ENCODE measurements at places on chromosomes 12 and 14.

GRCh38 chr12:19978193-19978592, 390.1 kb upstream of the PDE3A start:
- DNase-seq, result no peak

GRCh38 chr12:102567031-102567985, 86.9 kb upstream of the IGF1 start:
- DNase-seq, result no peak

DNA sequence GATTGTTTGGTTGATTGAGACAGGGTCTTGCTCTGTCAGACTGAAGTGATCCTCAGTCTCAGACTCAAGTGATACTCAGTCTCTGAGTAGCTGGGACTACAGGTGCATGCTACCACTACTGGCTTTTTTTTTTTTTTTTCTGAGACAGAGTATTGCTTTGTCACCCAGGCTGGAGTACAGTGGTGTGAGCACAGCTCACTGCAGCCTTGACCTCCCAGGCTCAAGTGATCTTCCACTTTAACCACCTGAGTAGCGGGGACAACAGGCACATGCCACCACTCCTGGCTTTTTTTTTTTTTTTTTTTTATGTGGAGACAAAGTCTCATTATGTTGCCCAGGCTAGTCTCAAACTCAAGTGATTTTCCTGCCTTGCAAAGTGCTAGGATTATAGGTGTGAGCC, 31.8 kb downstream of the CPSF2 start:
- no peak for DNase-seq

- DNase-seq, result no peak
These were observed 64.9 kb downstream of the ARID2 start for GRCh38 chr12:45794422-45794821.

DNA sequence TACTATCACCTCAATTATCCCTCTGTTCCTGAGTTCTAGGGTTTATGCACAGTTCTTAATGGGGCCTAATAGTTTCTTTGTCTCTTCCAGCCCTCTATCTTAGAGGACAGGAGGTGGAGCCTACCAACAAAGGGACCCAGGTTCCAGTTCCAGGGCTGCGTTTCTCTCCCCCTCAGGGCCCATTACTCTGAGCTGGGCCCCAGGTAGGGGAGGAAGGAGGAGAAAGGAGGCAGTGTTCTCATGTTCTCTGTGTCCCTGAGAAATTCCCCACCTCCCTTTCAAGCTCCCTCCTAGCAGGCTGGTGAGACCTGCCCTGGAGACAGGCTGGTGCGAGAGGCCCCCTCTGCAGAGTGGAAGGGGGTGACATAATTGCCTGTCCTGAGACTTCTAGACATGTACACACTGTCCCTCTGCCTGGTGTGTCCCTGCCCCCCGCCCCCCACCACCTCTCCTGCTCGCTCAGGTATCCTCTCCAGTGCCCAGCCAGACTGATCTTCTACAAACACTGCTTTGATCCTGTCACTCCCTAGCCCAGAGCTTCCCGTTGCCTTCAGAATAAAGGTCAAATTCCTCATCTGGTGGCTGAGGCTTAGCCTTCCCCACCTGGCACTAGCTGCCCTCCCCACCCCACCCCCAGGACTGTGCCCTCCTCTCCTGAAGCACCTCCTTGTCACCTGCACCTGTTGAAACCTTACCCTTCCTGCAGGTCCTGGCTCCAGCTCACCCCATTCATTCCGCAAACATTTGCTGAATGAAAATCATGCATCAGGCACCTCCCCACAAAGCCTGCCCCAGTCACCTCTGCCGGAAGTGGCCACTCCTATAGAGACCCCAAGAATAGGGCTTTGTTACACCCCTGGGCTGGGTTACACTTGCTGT, 21.1 kb upstream of the KRT8 start:
- no peak for DNase-seq

DNA sequence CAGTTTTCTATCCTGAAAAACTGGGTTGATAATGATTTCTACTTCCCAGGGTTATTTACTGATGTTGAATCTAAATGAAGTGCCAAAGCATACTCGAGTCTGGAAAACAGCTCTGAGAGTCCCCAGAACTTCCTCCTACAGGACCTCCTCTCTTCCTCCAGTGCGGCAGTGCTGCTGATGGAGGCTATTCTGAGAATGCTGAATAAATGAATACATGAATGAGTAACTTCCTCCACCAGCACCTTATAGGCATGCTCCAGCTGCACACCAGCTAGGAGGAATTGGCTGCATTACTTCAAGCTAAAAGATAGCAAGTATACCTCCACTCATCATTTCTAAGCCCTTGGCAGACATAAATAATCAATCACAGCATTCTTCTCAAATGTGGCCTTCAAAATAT, 448.8 kb upstream of the CCDC196 start:
- no peak for DNase-seq

DNA sequence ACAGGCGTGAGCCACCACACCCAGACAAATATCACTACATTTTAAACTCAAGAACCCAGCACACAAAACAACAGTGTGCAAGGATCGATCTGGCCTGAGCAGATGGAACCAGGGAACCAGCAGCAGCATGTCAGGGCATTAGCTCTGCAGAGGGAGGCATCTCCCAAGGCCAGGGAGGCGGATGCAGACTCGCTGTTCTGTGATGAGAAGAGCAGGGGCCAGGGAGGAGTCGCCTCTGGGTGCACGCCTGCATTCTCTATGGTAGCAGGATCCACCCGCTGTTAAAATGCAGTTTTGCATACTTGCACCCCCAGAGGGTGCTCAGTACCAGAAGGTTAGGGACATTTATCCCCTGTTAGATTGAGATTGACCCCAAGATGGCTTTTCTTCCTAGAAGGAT, 17.9 kb downstream of the PGAM5 start:
- DNase-seq, result no peak

- no peak for DNase-seq
These were observed 761.5 kb downstream of the GALC start for GRCh38 chr14:87231336-87232026.

GRCh38 chr12:39043424-39043822, 138.0 kb upstream of the CPNE8 start:
- no peak for DNase-seq

DNA sequence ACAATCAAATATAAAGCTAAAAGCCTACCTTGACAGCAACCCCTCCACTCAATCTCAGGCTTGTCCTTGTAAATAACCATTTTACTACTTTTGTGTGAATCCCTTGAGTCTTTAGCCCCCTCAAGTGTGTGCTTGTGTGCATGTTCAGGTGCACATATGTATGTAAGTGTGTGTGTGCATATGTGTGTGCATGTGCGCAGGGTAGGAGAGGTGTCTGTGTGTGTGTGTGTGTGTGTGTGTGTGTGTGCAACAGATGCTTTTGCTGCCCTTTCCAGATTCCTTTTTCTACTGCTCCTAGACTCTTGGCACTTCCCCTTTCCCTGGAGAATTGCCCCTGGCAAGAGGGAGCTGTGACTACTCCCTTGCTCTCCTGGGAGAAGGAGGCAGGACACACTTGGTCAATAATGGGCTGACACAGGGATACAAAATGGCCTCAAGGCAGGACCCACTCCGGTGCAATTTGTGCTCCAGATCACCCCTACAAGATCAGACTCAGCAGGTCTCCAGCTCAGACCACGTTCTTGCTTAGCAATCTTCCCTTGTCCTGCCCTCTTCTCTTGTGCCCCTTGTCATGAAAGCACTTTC, 73.4 kb downstream of the IFNG start:
- DNase-seq, result no peak

DNA sequence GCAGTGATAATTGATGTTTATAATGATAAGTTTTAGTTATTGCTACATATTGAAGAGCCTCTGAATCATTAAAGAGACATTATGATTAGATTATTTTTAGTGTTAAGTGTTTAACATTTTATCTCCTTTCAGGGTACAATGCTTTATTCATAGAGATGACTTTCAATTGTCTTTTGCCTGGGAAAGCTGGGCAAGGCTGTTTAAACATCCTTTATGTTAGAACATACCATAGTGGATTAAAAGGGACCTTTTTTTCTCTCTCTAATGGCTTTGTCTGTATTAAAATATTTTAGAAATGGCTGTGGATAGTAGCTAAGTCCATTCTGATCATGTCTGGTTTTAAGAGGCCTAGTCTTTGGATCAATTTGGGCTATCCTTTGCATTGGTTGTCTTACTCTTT, 427.5 kb upstream of the MIS18BP1 start:
- no peak for DNase-seq

GRCh38 chr12:49962861-49963765, 1.4 kb downstream of the AQP5 start:
- DNase-seq, result no peak

- DNase-seq, result no peak
These were observed 218.5 kb downstream of the SLC6A15 start for GRCh38 chr12:84694116-84694515.

DNA sequence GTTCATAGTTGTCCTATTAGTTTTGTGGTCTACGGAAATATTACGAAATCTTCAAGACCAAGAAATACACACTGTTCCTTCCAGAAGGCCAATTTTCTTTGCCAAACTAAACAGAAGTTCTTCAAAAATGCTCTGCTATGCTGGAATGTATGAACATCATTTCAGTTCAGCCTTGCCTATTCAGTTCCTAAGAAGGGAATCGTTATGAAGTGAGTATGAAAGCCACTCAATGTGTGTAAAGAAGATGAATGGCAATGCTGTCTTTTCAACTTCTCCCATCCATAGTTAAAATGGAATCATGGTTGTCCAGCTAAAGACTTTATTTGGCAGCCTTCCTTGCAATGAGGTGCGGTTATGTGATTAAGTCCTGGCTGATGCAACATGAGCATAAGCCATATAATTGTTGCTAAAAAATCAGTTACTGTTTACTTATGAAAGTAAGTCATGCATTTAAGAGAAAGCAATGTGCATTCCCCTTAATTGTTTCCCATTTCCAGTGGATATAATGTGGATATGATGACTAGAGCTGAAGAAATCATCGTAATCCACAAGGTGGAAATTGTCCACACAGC, 73.8 kb upstream of the PTPRR start:
- DNase-seq, result no peak

GRCh38 chr12:48986720-48987291, 8.7 kb downstream of the WNT1 start:
- no peak for DNase-seq

DNA sequence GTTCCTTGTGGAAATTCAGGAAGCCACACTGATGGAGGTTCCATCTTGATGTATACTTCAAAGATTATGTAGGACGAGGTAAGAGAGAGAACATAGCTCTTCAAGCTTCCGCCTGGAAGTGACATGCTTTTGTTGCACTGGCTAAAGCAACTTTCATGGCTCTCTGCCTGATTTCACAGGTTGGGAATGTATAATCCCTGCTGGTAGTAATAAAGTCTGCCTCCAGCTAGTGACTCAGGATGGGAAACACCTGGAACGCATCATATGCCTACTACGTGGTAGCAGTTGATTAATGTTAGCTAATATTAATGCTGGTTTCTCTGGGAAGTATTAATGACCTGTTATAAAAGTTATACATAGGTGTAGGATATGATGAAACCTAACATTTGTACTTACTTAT, 71.1 kb downstream of the PELI2 start:
- DNase-seq, result no peak

DNA sequence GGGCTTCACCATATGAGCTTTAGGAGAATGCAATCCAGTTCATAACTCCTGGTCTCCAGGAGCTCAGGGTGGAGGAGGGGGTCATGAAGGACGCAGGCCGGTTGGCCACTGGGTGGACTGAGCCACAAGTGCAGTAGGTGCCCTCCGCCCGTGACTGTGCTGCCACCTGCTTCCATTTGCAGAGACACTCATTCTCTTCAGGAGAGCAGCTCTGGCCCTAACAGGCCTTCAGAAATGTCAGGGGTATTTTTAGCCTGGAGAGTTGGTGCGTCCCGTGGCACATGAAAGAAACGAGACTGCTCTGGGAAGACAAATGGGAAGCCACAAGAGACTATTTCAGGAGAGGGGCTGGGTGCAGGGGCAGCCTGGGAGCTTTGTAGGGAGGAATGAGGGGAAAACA, 74.6 kb upstream of the MYL2 start:
- no peak for DNase-seq

- DNase-seq, result no peak
These were observed 1081.0 kb downstream of the VRK1 start for GRCh38 chr14:97878206-97878605.

- no peak for DNase-seq
These were observed 15.8 kb downstream of the PRKD1 start for GRCh38 chr14:29911810-29912209.

DNA sequence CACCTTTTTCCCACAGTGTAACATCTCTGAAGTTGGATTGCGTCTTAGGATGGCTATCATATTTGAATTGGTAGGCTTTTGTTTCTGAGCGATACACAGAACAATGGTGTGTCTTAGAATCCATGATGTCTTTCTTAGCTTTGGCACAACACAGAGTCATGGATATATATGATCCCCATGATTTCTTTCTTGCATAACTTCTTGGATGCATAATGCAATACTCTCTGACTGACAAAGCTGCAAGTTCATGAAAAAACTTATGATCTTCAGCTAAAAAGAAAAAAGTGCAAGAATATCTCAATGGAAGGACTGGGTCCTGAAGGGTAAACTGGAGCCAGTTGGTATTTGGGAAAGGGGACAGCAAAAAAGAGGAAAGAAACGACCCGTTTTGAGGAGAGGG, 48.1 kb downstream of the VWF start:
- no peak for DNase-seq

DNA sequence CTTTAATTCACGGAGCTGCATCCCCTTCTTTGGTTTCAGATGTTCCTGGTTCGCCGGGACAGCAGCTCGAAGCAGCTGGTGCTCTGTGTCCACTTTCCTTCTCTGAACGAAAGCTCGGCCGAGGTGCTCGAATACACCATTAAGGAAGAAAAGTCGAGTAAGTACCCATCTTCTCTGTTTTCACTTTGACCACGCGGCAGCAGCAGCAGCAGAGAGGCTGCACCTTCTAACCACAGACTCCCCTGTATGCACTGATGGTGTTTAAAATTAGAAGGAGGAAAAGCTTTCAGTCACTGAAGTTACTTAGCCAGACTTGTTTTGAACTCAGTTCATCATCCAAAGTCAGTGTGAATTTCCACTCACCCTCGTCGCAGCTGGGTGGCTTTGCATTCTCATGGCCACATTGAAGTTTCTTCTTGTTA, 63.8 kb downstream of the RIN3 start:
- DNase-seq, result no peak

DNA sequence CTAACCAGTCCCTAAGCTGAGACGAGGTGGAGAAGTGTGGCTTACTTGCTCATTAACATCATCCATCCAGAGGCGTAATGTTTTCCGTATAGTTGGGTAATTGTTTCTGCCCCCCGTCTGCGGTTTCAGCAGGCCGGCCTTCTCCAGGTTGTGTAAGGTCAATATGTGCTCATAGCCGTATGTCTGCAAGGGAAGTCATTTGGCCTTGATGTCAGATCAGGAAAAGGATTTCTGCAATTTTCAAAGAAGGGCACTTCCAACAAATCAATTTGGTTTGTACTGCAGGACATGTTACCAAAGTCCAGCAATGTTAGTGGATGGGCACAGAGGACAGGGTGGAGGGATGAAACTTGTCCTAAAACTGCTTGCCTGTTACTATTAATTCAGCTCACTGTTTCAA, 9.9 kb upstream of the DIABLO start:
- DNase-seq, result no peak

GRCh38 chr14:100967930-100968329, 64.4 kb upstream of the RTL1 start:
- DNase-seq, result no peak

All from activated T-cell treated with anti-CD3 and anti-CD28 coated beads for 24 hours (primary cell).